ENCODE measurements at places on chromosomes 7 and 10. TPM values are rescaled to one million over a fixed set of nuclear protein-coding genes. Genes with fewer than 3 reads are reported as not detected.

CTAGE4 gene
- total RNA-seq, result 5.8 TPM

DNA sequence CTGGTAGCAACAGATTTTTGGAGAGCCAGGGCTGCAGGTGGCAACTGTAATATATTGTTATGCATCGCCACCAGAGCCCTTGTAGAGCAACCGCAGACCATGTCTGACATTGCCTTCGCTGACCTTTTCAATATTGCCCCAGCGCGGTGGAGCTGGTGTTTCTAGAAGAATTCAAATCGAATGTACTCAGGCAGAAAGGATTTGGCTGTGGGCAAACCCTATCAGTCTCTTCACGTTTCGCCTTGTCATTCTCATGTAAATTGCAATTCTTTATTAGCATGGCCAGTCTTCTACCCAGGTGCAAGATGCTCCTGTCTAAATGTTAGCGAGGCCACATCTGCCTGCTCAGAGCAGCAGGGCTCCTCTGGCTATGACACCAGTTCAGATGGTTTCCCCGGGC lies 490.2 kb upstream of the AUTS2 start:
- H3K4me1 ChIP-seq, result no peaks in the 10 kb centered on the region
- H3K27me3 ChIP-seq, result no peaks in the 10 kb centered on the region
- no peak for DNase-seq
- no peak overlapping the region for H3K27ac ChIP-seq
- no peak overlapping the region for H3K4me3 ChIP-seq

DNA sequence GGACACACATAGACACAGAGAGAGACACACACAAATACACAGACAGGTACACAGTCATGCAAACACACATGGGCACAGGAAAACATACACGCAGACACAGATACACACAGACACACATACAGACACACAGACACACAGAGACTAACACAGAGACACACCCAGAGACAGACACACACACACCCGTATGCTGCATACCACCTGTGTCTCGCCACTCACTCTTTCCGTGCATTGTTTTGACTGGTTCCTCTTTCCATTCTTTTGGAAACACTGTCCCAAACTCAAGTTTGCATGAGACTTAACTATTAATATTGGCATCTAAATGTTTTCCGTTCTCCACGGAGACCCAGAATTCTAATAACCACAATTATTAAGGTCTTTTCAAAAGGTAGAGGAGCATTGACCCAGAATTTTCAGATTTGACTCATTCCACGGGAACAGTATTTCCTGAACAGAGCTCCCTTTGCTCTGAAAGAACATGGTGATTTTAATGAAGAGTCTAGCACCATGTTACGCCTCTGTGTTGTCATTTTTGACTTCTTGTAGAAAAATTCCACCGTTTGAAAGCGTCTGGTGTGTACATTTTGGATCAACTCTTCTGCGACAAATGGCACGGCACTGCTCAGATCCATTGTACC lies 141.2 kb upstream of the RNF32 start:
- H3K4me1 ChIP-seq, result no peaks in the 10 kb centered on the region
- H3K4me3 ChIP-seq, result no peak overlapping the region
- no peaks in the 10 kb centered on the region for H3K27me3 ChIP-seq
- DNase-seq, result no peak

- no peak overlapping the region for H3K27ac ChIP-seq
- no peak overlapping the region for H3K4me3 ChIP-seq
- DNase-seq, result no peak
- no peaks in the 10 kb centered on the region for H3K36me3 ChIP-seq
- no peaks in the 10 kb centered on the region for H3K4me1 ChIP-seq
- no peaks in the 10 kb centered on the region for H3K27me3 ChIP-seq
Measured at GRCh38 chr10:133115976-133116375, 28.3 kb downstream of the ADGRA1 start.

IGFBP1 gene
- 20.4 TPM for total RNA-seq

DNA sequence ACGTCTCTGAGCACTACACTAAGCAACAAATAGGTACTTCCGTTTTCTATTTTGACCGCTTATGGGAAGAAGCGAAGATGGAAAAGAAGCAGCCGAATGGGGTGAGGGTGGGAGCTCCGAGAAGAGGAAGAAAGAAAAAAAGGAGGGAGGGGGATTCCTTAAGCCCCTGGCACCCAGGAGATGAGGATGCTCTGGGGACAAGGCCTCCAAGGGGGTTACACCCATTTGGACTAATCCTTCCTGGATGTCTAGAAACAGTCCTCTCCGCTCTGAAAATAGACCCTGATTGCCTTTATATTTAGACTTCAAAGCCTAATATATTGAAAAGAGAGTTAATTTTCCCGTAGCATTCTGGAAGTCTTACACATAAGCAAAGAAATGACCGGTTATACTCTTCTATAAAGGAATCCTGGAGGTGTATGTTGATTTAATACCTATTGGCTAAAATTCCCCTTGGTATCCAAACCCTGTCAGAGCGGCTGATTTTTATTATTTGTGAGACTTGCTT lies 676 bp upstream of the HTR7 start:
- H3K27ac ChIP-seq, result no peak overlapping the region
- H3K4me3 ChIP-seq, result peak overlapping the region; percentile 69
- H3K36me3 ChIP-seq, result no peaks in the 10 kb centered on the region

DNA sequence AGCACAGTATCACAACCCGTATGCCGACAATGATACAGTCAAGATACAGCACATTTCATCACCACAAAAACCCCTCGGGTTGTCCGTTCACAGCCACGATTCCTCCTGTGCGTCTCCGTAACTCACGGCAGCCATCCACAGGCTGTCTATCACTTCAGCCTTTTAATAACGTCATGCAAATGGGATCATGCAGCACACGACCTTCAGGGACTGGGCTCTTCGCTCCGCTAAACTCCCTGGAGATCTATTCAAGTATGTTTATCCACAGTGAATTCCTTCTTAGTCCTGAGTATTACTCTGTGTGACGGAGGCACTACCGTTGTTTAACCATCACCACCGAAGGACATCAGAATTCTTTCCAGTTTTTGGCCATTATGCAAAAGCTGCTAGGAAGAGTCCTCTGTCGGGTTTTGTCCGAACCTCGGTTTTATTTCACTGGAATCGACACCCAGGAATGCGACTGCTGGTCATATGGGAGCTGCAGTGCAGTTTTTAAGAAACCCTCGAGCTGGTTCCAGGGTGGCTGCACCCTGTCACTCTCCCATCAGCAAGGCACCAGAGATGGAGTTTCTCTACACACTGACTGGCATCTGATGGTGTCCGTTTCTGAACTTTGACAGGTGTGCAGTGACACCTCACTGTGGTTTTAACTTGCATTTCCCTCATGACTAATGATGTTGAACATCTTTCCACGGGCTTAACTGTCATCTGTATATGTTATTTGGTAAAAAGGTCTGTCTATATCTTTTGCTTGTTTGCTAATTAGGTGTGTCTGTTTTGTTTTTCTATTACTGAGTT lies 193.6 kb downstream of the MAD1L1 start:
- no peak for DNase-seq
- H3K27me3 ChIP-seq, result no peaks in the 10 kb centered on the region
- H3K4me3 ChIP-seq, result no peak overlapping the region
